ENCODE measurements at places on chromosomes 12 and 14.

GRCh38 chr12:87952850-87953249 lies 76.4 kb downstream of the C12orf50 start:
- no peak for DNase-seq

- no peak for DNase-seq
Measured at GRCh38 chr12:96036765-96037455, 1.5 kb upstream of the LTA4H start.

GRCh38 chr12:71354871-71355270 lies 84.7 kb upstream of the LGR5 start:
- DNase-seq: no peak

- no peak for DNase-seq
Measured at GRCh38 chr12:119307747-119308146, 26.8 kb upstream of the CCDC60 start.

GRCh38 chr12:91370086-91370868 lies 187.7 kb upstream of the DCN start:
- no peak for DNase-seq

- DNase-seq: no peak
Measured at GRCh38 chr12:49462083-49462744, 76.6 kb upstream of the KCNH3 start.

- DNase-seq: no peak
Measured at GRCh38 chr12:91622037-91622436, 439.4 kb upstream of the DCN start.

GRCh38 chr12:90399357-90399756 lies 555.6 kb downstream of the CCER1 start:
- DNase-seq: no peak

GRCh38 chr12:29132316-29132715 lies 16.8 kb upstream of the FAR2 start:
- no peak for DNase-seq

DNA sequence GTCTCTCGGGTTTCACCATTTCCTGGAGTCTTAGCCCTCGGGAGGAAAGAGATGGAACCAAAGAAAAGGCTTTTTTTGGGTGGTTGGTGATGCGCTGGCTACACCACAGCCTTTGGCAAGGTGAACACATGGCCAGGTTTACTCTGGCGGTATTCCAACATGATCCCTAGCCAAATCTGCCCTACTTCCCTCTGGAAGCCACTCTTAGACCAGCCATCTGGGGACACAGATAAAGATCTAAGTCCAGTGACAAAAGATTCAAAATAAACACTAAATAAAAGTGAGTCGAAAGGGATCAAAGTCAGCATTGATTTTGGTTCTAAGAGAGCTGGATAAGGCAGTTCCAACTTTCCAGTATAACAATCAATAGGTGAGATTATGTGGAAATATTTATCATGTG lies 694.5 kb downstream of the VRK1 start:
- no peak for DNase-seq

DNA sequence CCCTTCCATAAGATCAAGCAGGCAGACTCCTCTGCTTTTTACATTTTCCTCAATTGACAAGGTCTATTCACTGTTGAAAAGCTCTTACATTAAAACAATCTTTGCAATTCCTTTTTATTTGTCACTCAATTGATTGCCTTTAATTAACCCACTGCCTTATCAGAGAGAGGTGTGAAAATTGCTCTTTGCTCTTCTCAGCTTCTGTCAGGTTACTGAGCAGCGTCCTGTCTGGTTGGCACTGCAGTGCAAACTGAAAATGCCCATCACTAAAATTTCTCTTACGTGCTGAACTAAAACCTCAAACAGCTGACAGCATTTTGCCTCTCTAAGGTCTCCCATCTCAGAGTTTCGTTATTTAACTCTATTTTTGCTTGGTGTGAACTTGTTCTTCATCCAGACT lies 504.1 kb upstream of the ATXN7L3B start:
- DNase-seq: no peak

DNA sequence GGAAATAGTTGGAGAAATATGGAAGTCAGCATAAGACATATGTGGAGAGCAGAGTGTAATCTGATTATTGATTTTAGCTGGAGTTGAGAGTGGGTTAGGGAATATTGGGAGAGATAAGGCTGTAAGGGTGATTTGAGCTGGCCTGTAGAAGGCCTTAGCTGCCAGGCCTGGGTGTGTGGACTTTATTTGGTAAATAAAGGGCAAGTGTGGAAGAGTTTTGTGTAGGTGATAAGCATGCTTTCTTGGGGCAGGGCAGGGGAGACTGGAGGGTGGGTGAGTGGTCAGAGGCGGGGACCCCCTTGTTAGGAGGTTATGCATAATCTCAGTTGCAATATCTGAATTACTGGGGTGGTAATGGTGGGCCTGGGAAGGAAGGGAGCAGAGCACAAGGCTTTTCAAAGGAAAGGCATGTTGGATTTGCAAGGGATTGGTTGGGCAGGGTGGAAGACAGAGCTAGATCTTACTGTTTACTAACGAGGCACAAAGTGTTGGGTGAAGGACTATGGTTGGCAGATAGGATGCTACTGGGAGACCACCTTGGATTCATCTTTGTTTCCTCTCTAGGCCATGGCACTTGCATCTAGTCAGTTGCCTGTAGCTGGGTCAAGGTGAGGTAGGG lies 5.5 kb downstream of the KHNYN start:
- no peak for DNase-seq

- DNase-seq: no peak
Measured at GRCh38 chr12:116194935-116195431, 82.5 kb downstream of the MED13L start.

DNA sequence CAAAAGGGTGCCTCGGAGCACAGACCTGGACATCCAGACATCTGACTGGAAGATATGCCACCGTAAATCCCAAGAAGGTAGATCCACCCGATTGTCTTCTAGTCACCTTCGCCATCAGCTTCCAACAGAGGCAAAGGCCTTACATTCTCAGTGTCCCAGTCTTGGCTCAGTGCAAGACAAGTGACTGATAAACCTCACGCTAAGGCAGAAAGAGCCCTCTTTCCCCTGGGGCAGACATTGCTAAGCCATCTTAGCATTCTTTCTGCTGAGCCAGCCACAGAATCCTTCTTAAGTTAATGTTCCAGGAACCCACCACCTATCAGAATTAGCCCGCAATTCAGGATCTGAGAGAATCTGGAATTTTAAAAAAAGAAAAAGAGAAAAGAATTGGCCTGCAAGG lies 4.3 kb upstream of the PLEKHG6 start:
- DNase-seq: no peak

DNA sequence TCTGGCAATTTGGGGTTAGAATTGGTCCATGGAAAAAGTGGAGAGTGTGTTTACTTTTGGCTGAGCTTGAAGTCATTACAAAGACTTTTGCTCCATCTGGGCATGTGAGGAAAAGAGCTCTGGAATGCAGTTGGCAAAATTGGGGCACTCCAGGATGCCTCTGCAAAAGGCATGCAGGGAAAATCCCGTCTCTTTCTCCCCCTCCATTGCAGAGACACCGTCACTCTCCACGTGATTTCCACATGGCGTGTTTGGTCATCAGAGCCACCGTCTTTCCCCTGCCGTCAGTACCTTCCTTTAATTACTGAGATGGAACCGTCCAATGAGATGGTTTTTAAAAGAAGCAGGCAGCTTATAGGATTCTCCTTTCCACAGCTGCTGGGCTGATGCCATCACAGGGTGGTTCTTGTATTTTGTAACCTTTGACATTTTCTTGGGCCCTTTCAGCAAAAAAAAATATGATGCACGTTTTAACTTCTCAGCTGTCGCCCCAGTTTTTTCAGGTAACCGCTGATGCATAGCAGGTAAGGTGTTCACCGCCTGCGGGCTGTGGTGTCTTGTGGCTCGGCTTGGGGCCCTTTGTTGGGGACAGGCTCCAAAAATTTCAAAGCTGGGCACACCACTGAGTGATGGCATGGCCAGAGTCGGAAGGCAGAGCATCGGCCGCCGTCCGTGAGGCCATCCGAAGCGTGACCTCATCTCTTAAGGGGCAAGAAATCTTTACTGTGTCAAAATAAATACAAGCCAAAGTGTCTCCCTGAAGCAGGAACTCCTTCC lies 68.4 kb downstream of the CACNA1C start:
- DNase-seq: no peak

- DNase-seq: no peak
Measured at GRCh38 chr12:110186059-110186458, 61.9 kb downstream of the IFT81 start.

DNA sequence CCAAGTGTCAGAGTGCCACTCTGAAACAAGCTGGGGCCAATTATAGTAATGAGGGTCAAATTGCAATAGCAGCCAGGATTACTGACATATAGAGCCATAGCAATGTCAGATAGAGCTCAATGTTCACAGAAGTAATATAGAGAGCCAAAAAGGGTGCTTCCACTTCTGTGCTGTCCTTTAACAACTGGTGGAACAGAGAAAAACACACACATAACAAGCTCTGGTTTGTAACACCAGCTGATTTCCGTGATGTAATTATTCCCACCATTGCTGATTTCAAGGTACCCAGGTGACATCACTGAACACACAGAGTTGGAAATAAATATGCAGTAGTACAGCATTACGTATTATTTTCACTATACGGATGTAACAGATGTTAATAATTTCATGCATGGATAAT lies 3.0 kb upstream of the CLEC2B start:
- no peak for DNase-seq

- DNase-seq: no peak
Measured at GRCh38 chr14:78254911-78255461, 84.8 kb downstream of the NRXN3 start.

DNA sequence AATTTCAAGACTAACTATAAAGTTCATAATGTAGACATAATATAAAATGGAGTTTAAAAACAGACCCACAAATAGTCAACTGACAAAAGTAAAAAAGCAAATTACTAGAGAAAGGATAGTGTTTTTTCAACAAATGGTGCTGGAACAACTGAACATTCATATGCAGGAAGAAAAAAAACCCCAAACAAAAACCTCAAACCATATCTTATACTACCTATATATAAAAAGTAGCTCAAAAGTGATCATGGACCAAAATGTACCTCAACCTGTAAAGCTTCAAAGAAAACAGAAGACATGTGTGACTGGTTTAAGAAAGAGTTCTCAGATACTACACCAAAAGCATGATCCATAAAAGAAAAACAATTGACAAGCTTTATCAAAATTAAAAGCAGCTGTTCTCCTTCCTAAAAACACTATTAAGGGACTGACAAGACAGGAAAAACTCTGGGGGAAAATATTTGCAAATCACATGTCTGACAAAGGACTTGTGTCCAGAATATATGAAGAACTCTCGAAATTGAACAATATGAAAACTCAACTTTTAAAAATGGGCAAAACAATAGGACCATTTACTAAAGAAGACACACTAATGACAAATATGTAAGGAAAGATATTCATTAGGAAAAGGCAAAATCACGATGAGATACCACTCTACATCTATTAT lies 22.7 kb upstream of the ARID4A start:
- no peak for DNase-seq

DNA sequence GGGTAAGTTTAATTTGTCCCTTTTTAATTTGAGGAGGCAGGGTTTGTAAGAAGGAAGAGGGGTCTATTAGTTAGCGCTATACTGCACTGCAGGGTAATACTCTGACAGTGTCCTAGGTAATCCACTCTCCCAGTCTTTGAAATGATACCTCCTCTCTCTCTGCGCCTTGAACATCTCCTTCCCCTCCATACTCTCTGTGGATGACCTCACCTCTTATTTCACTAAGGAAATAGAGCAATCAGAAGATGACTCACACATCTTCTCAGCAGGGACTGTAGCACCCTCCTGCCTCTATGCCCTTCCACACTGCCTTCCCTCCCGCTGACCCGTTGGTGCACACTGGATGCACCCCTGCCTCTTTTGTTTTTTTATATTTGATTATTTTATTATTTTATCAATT lies 94.2 kb downstream of the GRIP1 start:
- no peak for DNase-seq

GRCh38 chr14:48936362-48936761 lies 649.8 kb downstream of the RPS29 start:
- DNase-seq: no peak

- no peak for DNase-seq
Measured at GRCh38 chr14:25055992-25056687, 6.2 kb upstream of the STXBP6 start.

DNA sequence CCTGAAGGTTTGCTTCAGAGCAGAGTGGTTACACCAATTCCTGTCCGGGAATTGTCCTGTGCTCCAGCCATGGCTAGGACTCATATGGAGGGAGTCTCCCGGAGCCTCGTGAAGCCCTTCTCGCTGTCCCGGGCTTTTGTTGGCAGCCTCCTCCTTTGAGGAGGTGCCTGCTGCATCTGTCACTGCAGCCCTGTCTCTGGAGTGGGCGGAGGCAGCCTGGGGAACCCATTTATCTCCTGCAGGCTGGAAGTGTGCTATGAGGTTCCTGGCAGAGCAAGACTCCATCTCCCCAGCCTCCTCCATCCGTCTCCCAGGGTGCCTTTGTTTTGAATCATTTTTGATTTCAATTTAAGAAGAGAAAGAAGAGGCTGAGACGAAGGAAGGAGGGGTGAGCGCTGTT lies 355.3 kb downstream of the GLT1D1 start:
- DNase-seq: no peak
